ENCODE measurements at places on chromosomes 5 and 9.

GRCh38 chr9:136339173-136339957 is 12.0 kb downstream of the GPSM1 start:
- DNase-seq: no peak

GRCh38 chr9:29773676-29774075 is 2200.4 kb upstream of the C9orf72 start:
- DNase-seq: no peak

DNA sequence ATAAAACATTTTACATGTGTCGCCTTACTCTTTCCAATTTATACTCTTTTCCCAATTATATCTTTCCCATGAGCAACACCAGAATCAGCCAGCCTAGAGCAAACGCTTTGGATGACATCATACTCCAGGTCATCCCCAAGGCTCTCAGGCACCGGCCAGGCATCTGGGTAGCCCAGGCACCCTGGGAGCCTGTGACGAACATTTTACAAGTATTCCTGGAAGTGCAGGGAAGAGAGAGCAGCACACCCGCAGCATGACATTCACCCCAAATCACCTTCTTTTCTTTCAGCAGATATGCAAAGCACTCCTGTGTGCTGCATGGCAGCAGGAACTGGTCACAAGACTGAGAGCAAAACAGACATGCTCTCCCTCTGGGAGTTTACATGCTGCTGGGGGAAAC is 75.7 kb upstream of the SMIM23 start:
- DNase-seq: no peak

DNA sequence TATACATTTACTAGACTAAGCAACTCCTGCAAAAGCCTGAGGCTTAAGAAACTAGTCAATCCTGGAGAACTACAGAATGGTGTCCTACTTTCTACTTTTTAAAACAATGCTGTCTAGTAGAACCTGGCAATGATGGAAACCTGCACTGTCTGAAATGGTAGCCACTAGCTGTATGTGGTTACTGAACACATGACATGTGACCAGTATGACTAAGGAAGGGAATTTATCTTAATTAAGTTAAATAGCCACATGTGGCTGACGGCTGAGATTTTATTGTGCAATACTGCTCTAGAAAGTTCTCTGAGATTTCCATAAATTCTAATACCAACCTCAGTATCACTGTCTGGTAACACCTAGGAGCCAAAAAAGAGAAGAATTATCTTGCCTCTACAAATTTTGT is 44.9 kb upstream of the RAPGEF6 start:
- DNase-seq: peak; percentile 69

- DNase-seq: no peak
Measured at GRCh38 chr9:119839888-119840287, 470.7 kb upstream of the BRINP1 start.

GRCh38 chr9:100020121-100020795 is 78.5 kb downstream of the ERP44 start:
- DNase-seq: peak; percentile 31

DNA sequence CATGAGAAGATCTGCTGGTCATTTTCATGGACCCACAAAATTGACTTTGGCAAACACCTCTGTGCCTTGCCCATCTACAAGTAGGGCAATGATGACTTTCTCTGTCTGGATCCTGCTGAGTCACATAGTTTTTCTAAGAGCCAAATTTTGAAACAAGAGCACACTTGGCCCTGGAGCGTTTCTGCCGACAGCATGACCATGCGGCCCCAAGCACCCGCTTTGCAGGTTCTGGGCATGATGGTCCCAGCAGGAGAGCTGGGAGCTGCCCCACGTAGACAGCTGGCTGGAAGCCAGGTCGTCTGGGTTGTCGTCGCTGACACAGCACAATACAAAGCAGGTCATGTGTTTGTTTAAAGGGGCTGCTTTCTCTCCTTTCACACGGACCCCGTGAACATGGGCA is 159.8 kb downstream of the SYK start:
- DNase-seq: no peak

- peak; percentile 94 for DNase-seq
Measured at GRCh38 chr9:3880851-3881250, 355.1 kb upstream of the RFX3 start.

GRCh38 chr5:86909418-86910295 is 291.9 kb downstream of the COX7C start:
- peak; percentile 61 for DNase-seq

DNA sequence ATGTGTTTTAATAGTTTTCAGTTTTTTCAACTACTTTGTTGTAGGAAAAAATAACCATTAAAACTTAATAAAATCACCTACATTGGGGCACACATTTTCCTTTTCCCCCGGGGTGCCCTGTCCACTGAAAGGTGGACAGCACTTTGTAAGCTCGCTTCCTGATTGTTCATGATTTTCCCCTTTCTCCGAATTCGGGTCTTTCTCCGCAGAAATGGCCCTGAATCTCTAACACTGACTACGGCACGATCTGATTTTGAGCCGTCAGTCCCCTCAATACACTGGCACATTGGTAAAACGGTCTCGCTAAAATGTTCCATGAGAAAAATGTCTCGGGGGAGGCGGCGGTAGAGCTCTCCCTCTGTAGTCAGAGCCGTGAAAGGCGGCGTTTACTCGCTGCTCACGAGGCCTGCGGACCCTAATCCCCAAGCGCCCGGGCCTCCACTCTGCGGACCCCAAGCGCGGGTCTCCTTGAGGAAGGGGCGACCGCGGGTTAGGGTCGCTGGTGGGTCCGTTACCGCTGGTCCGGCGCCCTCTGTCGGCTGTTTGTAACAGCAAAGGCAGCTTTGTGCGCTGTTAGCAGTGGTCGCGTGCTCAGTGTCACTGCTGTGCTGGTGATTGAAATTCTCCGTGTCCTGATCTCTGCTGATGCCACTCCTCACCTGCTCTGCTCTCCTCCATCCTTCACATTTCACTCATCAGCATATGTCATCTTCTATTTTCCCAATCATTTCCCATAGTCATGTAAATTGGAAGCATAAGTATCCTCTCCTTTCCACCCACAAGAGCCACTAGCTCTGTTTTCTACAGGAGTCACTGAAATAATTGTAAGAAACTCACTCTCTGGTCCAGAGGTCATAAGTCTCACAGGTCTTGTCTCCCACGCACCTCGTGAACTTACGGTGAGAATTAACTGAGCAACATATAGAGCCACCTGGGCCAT is 10.8 kb upstream of the IFNA2 start:
- DNase-seq: no peak

DNA sequence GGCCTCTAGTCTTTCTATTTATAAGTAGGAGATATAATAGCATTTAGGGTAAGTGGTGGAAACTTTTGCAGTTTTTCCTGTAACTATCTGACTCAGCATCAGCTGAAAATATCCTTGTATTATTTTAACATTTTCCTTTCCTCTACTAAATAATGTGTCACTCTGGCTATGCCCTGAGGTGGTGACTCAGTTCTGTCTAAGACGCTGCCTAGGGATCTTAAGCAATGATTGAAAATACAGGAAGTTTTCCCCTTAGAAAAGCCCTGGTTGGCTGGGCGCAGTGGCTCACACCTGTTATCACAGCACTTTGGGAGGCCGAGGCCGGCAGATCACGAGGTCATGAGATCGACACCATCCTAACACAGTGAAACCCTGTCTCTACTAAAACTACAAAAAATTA is 9.3 kb upstream of the EDIL3 start:
- peak; percentile 49 for DNase-seq

- no peak for DNase-seq
Measured at GRCh38 chr5:168415971-168416370, 70.3 kb upstream of the RARS1 start.

DNA sequence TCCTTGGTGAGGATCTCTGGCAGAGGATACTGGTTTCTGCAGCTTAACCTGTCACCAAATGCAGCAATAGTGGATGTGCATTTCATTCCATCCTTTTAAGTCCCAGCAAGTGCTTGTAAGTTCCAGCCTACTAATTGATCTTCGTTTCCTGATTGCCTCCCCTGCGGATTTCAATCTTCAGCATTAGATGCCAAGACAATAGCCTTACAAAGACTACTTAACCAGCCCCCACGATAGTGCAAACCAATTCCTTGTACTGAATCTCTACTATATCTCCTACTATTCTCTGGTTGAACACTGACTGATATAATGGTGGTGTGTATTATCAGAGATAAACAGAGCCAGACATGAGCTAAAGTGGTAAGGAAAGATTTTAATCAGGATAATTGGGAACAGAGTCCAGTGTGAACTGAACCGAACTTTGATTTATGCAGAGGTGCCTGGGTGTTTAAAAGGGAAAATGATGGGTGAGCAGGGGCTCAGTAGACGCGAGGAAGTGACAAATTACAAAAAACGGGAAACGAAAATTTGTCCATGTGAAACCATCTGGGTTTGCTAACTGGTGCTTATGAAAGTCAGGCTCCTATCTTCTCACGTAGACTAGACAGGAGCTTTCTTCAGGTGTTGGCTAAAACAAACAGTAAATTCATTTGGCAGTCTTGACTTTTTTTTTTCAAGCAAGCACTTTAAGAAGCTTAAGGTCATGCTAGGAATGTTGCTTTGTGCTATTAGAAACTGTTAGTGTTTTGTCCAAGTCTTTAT is 106.9 kb upstream of the ST8SIA4 start:
- DNase-seq: no peak

- DNase-seq: no peak
Measured at GRCh38 chr5:60594715-60595477, 105.1 kb downstream of the DEPDC1B start.

DNA sequence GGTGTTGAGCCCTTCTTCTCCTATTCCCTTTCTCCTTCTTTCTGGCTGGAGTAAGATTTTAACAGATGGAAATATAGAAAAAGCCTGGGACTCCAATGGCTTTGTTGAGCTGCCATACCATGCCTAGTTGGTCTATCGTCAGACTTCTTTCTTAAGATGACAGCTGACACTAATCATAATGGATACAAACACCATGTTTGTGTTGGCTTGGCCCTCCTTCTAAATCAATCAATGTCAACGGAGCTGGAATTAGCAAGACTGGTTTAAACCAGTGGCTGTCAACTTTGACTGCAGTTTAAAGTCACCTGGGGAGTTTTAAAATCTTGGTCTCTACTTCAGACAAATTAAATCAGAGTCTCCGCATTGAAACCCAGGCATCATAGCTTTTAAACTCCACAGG is 264.5 kb upstream of the PRR16 start:
- no peak for DNase-seq

GRCh38 chr5:95741458-95741857 is 10.3 kb downstream of the RHOBTB3 start:
- no peak for DNase-seq

DNA sequence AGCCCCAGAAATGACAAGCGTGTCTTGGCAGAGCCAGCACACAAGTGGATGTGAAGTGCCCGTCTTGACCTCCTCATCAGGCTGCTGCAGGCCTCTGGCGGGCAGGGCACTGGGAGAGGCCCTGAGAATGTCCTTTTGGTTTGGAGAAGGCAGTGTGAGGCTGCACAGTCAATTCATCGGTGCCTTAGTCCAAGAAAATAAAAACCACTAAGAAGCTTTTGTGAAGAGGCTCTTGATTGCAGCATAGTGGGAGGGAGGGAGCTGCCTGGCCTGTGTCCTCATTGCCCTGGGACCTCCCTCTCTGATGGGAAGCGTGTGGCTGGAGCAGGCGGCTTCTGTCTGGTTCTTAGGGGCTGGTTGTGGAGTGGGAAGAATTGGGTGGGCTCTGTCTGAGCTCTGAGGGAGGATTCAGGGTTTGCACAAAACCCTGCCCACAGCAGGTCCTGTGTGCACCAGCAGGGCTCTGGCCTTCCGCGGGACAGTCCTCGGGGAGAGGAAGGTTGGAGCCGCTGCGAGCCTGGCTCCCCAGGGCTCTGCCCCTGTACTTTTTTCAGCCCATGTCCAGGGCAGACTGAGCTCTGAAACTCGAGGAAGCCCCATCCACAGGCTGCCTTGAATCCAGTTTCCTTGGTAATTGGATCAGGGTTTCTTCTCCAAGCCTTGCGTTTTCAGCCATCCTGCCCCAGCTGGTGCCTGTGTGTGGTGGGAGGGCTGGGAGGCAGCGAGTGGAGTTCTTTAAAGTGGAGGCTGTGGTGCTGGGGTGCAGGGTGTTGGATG is 1.1 kb downstream of the HRCT1 start:
- no peak for DNase-seq

GRCh38 chr5:17709011-17709710 is 74.9 kb downstream of the TAF11L14 start:
- DNase-seq: no peak

- DNase-seq: no peak
Measured at GRCh38 chr5:89440670-89441069, 557.7 kb upstream of the MEF2C start.

DNA sequence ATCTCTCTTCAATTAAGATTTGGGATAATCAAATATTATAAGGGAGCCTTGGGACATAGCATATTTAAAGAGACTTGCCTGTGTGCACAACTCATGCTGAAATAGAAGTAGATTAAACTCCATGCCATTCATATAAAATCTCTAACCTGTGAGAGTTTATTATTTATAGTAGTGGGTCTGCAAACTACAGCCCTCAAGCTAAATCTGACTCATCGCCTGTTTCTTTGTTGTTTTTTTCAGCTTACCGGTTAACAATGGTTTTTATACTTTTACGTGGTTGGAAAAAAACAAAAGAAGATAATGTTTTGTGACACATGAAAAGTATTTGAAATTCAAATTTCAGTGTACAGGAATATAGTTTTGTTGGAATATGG is 61.9 kb upstream of the GHR start:
- no peak for DNase-seq

- no peak for DNase-seq
Measured at GRCh38 chr9:107237873-107238272, 45.2 kb upstream of the RAD23B start.

DNA sequence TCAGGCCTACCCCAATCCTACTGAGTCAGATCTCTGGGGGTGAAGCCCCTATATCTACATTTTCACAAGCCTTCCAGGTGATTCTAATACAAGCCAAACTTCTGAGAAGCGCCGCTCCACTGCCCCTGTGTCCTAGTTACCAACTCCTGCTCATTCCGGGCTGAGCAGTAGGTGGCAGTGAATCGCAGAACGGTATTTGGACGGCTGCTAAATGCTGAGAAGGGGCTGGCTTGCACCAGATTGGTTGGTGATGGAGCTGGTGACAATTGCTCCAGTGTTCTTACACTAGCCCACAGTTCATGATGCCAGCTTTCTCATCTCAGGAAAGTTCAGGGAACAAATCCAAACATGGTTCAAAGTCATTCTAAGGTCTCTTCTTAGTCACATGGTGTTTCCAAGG is 31.1 kb upstream of the FGF1 start:
- no peak for DNase-seq

All from AG09309 (cell line).